Right ventricle myocardium superior (tissue), 1 donor: ENCODE measurements at places on chromosomes 1 and 21.

- DNase-seq = no peak
Observed at GRCh38 chr1:118989006-118989815, 1.1 kb upstream of the TBX15 start.

- no peak for DNase-seq
Observed at GRCh38 chr21:29235714-29236197, 63.0 kb upstream of the BACH1 start.

- no peak for DNase-seq
Observed at GRCh38 chr1:187067160-187067559, 238.4 kb downstream of the PLA2G4A start.

DNA sequence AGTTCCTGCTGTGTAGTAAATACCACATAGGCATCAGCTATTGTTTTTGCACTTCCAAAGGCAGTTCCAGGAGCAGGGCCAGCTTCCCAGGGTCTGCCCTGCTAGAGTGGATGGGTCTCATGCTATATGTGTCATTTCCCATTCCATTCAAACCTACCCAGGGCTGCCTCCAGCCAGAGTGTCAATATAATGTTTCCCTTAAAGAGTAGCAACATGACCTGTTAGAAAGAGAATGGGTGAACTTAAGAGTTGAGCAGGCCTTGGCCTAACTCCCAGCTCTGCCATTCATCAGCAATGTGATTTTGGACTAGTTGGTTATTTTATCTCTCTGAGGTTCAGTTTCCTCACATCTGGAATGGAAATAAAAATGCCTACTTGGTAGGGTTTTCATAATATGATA, 44.9 kb downstream of the RAB3B start:
- DNase-seq = no peak

GRCh38 chr1:202283379-202283844, 58.3 kb downstream of the UBE2T start:
- DNase-seq = no peak

- no peak for DNase-seq
Observed at GRCh38 chr1:77316966-77317365, 35.1 kb downstream of the AK5 start.

DNA sequence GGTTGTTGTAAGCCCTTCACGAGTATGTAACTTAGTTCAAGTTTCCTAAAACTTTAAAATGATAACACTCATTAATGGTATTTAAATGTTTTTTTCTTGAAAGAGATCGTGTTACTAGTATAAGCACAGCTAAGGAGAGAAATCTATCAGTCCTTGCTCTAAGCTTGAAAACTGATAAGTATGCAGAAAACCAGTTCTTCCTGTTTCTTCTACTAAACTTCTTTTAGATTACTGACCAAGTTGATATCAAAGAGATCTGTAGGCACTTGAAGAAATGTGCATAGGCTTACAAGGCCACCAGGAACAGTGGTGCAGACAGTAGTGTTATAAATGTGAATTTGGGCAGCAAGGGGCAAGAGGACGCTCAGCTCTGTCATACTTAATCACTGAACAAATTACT, 3.9 kb downstream of the EFCAB14 start:
- no peak for DNase-seq

- DNase-seq = no peak
Observed at GRCh38 chr1:74508449-74508848, 4.0 kb downstream of the LRRC53 start.

DNA sequence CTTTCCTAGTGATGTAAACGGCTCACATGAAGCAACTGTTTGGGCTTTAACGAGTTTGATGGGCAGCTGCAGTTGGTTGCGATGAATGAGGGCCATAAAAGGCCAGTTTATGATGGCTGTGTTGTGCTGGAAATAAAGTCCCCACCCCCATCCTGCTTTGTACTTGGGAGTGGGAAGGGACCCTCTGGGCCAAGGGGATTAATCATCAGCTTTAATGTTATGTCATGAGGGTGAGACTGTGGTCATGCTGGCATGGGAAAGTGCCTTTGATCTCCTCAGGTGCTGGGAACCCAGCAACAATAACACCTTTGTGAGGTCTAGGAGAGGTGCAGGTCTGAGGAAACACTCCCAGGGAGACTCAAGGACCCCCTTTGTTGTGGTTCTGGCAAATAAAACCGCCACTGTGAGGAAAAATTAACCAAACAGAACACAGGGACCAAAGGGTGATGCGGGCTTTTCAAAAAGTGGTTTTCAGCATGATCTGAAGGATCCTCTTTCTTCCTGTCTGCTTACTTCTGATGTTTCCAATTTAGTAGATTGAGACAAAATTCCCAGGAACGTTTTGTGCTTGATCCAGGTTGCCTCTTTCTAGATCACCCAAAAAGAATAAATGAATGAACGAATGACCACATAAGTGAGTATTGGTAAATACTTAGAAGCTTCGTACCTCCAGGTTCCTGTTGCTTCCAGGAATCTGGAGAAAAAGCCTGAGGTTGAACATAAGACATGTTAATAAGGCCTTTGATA, 257.8 kb upstream of the HOOK1 start:
- no peak for DNase-seq

GRCh38 chr21:30769724-30770431, 14.7 kb upstream of the KRTAP21-1 start:
- no peak for DNase-seq

DNA sequence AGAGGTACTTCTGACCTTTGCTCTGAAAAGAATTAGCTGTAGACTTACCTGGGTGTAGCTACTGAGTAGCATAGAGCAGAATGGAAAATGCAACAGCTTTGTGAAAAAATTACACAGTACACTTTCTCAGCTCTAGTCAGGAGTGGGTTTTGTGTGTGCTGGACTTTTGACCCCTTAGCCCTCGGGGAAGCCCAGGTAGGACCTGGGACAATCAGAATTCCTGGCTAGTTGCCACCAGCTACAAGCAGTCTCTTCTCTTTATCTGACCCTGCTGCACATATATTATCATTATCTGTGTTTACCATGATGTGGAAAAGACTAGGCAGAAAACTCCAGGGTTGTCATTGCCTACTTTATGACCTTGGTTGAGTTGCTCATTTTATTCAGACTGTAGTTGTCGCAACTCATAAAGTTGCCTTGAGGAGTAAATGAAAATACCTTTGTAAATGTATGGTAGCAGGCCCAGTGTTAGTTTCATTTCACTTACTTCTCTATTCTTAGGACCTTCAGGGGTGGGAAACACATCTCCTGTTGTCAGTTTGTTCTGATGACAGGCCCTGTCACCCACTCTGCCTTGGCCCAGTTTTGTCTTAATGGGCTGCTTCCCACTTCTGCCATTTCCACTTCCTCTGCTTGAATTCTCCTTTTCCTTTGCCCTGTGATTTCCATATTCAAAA, 5.4 kb downstream of the NEK7 start:
- DNase-seq = no peak

GRCh38 chr1:107622535-107622934, 342.4 kb downstream of the VAV3 start:
- no peak for DNase-seq

GRCh38 chr1:183365093-183365492, 53.1 kb downstream of the NMNAT2 start:
- DNase-seq = no peak

GRCh38 chr21:25572861-25573310, 34.4 kb downstream of the MRPL39 start:
- no peak for DNase-seq

- DNase-seq = no peak
Observed at GRCh38 chr1:151655371-151655770, 43.5 kb downstream of the SNX27 start.

GRCh38 chr1:15918962-15919715, 56.8 kb downstream of the ZBTB17 start:
- no peak for DNase-seq

DNA sequence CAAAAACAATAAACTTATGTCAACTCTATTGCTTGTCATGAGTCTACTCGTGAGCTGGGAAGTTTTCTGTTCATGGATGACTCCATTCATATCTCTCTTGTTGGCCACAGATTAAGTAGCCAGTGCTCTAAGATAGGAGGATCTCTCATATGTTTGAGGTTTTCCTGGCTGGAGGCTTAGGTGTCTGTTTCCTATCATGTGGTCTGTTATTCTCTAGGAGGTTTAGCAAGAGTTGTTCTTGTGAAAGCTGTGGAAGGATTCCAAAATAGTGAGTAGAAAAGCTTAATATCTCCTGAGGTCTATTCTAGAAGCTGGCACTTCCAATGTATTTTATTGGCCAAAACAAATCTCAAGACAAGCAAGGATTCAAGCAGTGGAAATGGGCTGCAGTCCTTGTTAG, 5.8 kb upstream of the KRTAP20-2 start:
- no peak for DNase-seq

DNA sequence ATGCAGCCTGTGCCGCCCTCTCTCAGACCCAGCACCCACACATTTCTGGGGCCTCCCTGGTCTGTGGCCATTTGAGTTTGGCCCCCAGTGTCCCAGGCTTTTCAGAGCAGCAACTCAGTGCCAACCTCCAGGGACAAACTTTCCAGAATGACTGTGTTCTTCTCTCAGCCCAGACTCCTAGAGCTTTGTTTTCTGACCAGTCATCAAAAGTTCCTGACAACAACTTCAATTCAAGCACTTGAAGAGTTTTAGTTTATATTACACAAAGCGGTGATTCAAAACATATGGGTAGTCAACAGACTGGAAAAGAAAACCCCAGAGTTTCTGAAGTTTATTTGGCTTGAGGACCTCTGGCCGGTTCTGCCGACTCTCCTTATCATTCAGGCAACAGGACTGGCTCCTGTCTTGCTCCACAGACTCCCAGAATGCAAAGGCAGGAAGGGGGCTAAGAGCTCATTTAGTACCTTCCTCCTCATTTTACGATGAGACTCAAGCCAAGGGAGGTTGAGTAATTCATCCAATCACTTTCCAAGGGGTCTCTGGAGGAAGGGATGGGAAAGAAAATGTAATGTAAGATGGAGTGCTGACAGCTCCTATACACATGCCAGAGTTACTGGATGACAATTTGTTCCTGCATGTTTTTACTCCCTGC, 27.0 kb upstream of the TIAM1 start:
- peak; percentile 57 for DNase-seq

DNA sequence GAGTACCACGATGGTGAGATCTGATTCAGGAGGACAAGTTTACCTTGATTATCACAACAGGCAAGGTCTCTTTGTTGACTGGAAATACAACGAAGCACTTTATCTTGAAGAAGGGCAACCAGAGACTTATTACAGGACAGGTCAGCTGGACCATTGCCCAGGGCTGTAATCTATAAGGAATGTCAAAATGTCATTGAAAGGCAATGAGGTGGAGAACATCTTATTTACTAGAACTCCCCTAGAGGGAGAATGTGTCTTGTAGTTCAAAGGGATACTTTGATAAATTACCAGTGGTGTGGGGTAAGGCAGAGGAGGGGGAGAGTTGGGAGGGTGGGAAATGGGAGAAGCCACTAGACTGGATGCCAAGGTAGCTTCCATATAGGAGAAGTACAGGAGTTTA, 212.3 kb downstream of the NCAM2 start:
- no peak for DNase-seq

- peak; percentile 31 for DNase-seq
Observed at GRCh38 chr1:3432306-3432705, 22.2 kb upstream of the ARHGEF16 start.

GRCh38 chr1:167621780-167622313, 8.2 kb upstream of the RCSD1 start:
- no peak for DNase-seq

GRCh38 chr1:219985169-219985568, 56.8 kb upstream of the SLC30A10 start:
- DNase-seq = no peak

GRCh38 chr1:180177931-180178330, 23.3 kb downstream of the QSOX1 start:
- no peak for DNase-seq

- no peak for DNase-seq
Observed at GRCh38 chr1:31503570-31503969, 72.7 kb upstream of the TINAGL1 start.

GRCh38 chr1:22814176-22815042, 103.8 kb downstream of the EPHB2 start:
- no peak for DNase-seq

DNA sequence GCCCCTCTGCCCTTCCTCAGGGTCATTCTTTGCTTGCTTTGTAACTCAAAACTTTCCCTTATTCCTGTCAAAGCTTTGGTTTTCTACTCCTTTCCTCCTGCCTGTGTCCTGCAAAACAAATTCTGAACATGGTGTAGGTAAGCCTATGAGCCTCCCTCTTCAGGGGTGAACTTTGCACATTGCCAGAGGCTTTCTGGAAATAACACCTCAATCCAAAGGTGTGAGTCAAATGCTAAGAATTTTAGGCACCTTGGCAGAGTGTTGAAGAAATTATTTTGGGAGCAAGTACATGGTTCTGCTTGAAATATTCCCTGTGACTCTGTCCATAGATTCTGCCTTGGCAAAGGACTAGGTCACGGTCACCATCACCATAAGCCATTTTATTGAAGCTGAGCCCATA, 70.0 kb downstream of the PAPPA2 start:
- DNase-seq = no peak

- DNase-seq = no peak
Observed at GRCh38 chr21:41164981-41165655, 2.8 kb upstream of the BACE2 start.

GRCh38 chr1:26191739-26192138, 1.3 kb downstream of the CATSPER4 start:
- no peak for DNase-seq

DNA sequence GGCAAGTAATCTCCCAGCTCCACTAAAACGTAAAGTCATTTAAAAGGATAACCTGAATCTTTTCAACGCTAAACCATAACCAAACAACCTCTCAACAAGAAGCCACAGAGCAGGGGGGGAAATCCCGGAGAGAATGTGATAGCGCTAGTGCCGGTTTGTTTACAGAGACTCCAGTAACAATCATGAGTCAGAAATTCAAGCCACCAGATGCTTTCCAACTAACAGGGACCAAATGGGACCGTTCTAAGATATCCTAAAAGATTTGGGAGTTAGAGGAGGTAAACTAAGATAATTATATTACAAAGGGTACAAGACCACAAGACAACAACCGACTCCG, 825 bp downstream of the DCAF8 start:
- no peak for DNase-seq

GRCh38 chr21:15149600-15150224, 84.9 kb upstream of the NRIP1 start:
- no peak for DNase-seq

GRCh38 chr1:86938855-86939254, 24.4 kb downstream of the HS2ST1 start:
- DNase-seq = no peak

GRCh38 chr1:182629080-182629479, 24.9 kb upstream of the RGS16 start:
- no peak for DNase-seq

- peak; percentile 80 for DNase-seq
Observed at GRCh38 chr21:46347791-46348381, 23.9 kb downstream of the PCNT start.

- DNase-seq = no peak
Observed at GRCh38 chr1:67777440-67777839, 55.8 kb downstream of the GNG12 start.

- DNase-seq = no peak
Observed at GRCh38 chr1:6149597-6149996, 30.5 kb downstream of the CHD5 start.
